ENCODE measurements at places on chromosomes 4 and X.

DNA sequence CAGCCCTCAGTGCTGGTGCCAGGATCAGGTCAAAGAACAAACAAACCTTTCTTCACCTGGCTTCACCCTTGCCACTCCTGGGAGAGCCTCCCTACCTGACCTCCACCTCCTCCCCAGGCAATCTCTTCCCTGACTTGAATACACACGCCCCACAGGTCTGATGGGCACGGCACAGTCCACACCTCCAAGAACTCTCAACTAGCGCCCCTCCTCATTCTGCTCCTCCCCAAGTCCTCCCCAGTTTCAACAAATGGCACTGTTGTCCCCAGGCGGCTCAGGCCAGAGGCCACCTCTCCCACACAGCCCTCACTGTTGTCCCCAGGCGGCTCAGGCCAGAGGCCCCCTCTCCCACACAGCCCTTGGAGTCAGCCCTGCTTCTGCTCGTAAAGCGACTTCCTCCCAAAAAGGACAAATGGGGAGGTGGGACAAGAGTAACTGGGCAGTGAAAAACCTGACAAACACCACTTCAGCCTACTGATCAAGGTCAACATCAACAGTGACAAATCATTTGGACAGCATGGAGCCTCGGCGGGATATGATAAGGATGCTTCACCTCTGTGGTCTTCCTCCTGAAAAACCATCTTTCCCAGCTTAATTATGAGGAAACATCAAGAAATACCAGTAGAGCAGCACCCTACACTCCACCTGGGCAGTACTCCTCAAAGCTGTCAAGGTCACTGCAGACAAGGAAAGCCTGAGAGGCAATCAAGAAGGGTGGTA lies 2.9 kb downstream of the LETM1 start:
- no peak for DNase-seq

- no peak for DNase-seq
These were observed 98.0 kb downstream of the TRAPPC11 start for GRCh38 chr4:183757060-183757459.

- DNase-seq: no peak
These were observed 26.4 kb downstream of the DOK7 start for GRCh38 chr4:3489451-3489962.

DNA sequence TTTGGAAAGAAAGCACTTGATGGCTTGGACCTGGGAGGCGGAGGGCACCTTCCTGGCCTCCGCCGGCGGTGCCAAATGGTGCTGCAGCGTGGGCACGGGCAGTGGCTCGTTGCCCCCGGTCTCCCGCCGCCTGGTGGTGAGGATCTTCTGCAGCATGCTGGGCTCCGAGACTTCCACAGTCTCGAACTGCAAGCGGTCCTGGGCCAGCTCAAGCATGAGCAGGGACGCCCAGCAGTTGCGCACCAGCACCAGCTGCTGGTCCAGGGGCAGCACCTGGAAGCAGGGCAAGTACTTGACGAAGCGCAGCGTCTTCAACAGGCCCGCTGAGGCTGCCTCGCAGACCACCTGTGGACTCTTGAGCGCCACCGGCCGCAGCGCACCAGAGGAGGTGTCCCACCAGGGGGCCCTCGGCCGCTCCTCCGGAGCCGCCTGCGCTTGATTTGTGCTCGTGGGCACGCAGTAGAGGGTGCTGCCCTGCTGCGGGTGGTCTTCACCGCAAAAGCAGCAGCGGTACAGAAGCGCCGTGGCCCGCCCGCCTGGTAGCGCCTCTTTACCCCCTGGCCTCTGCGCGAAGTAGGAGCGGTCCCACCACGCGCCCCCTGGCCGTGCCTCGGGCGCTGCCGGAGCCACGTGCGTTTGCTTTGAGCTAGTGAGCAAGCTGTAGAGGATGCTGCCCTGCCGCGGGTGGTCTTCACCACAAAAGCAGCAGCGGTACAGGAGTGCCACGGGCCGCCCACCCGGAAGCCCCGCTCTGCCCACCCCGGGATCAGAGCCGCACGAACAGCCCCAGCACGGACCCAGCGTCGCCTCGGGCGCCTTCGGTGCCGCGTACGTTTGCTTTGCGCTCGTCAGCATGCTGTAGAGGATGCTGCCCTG lies 689 bp downstream of the NR0B1 start:
- no peak for DNase-seq

GRCh38 chr4:111633663-111634266 lies 511.5 kb upstream of the FAM241A start:
- no peak for DNase-seq

DNA sequence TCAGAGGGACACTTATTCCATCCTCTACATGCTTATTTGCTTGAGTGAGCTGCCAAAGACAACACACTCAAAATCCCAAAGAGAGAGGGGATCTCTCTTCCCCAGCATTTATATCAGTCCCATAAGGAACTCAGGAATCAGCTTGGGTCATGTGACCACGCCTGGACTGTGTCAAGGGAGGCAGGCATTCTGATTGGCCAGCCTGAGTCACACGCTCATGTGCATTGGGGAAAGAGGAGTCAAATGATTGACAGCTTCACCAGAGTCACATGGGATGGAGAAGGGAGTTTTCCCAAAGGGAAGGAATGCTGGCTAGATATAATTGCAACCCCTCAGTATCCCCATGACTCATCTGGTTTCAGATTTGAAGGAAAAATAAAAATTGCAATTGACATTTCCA lies 49.0 kb downstream of the RWDD4 start:
- no peak for DNase-seq

DNA sequence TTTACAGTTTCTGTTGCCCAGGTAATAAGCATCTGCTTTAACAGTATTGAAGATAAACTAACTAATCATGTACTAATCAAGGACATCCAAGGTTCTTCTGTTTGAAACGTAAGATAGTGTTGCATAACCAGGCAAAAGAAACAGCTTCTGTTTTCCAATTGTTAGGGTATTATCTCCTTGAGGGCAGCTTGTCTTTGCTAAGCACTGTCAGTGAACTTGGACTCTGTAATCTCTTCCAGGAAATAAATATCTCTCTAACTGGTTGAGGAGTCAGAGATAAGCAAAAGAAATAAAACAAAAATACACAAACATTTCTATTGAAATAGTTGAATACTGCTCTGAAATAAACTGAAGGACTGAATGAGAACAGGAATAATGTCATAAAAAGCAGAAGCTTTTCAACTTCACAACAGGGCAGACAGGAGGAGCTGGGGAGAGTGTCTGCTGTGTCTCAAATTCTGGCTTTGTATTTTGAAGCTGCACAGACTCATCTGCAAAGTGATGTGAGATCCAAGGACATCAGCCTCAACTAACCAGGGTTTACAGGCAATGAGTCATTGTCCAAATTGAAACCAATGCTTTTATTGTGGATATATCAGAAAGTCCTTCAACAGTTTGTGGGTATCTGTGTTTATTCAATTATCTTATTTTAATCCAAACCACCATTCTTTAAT lies 1253.0 kb upstream of the PCDH7 start:
- no peak for DNase-seq

GRCh38 chrX:77603635-77604336 lies 156.6 kb downstream of the FGF16 start:
- DNase-seq: no peak

GRCh38 chr4:127162741-127163140 lies 470.0 kb upstream of the INTU start:
- no peak for DNase-seq

DNA sequence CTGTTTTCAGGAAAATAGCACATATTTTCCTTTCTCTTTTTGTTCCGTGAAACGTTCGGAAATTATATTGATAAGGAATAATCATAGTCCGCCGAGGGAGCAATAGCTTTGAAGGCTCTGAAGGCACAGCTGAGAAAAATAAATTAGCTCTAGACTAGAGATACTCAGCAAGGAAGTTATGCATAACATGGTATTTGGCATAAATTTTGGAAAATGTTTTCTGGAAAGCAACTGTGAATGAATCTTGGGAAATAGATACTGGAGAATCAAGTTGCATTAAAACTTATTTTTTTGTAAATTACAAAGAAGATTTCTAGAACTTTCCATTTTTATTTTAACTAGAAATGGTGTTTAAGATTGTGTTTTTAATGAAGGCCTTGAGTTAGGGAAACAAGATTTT lies 92.4 kb downstream of the HPRT1 start:
- DNase-seq: no peak

DNA sequence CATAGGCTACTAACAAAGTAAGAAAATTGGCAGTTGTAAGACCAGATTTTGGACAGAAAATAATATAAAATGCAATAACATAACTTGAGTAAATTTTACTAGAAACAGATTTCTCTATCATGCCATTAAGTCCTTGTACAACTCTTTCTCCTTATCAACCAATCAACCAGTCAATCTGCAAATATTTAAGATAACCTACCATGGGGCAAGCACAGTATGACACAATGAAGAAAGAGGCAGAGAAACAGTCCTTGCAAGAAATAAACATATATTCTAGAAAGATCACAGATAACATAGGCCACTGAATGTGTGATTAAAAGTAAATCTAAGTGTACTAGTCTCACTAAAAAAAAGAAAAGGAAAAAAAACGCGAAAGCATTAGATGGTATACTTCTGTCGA lies 194.8 kb downstream of the PPP3CA start:
- no peak for DNase-seq

DNA sequence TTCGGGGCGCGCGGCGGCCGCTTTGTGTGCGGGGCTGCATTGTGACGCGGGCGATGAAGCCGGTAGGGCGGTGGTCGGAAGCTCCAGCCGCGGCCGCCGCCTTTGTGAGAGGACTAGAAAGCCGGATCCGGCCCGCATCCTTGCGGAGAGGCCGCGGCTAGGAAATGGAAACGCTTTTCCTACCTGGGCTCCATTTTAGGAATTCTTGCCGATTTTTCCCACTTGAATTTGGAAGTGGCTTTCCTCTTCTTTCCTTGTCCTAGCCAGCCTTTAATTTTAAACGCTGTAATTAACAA lies 708 bp downstream of the TMSB4X start:
- DNase-seq: no peak

DNA sequence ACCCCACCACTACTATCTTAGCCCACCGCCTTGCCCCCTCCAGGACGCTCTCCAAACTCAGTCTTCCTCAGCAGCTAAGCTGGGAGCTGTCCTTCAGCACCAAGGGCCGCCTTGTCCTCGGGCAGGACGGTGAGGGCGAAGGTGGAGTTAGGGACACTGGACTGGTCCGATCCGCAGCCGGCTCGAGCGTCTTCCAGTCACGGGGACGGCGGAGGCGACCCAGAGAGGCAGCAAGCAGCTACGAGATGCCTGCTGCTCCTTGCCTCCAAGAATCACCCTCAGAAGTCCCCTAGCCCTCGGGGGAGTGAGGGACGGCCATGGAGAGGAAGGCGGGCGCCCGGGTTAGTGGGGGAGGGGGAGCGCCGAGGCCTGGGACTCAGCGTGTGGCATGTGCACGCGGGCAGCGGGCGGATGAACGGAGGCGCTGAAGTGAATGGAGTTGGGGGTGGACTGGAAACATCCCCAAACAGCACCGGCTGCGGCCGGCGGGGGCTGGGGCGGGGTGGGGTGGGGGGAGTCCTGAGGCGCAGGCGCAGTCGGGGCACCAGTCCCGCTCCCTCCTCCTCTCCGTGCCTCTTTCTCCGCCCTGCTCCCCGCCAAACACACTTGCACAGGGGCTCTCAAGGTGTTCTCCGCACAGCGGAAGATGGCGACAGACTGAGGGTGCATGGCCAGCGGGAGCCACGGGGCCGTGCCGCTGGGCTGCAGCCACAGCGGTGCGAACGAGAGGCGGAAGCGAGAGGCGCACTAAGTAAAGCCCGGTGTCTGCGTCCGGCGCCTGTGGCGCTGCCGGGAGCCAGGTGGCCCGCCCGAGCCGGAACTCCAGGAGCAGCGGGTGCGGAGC lies at the start of gene NALF2:
Gene NALF2, plus strand, starts transcription at position 545 of the 844 bp plus-strand sequence. CDS start 957 bp downstream, outside the sequence.
- DNase-seq: no peak

DNA sequence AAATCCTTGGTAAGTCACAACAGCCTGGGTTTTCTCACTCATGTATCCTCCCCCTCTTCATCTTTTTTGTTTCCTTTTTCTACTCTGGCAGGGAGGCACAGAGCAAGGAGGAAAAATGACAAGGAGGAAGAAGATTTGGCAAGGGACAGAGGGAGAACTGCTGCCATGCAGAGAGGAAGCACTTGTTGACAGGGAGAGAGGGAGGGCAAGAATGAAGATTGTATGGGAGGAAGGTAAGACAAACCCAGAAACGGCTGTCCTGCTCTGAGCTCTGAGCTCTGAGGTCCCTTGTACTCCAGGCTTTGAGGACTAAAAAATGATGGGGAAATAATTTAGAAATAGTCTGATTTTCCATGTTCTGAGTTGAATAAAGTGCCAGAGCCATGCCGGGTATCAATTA lies 123.9 kb downstream of the DCHS2 start:
- DNase-seq: no peak

- no peak for DNase-seq
These were observed 137.0 kb downstream of the PPP3CA start for GRCh38 chr4:101210331-101210730.

GRCh38 chr4:141046255-141046654 lies 87.0 kb downstream of the RNF150 start:
- DNase-seq: no peak

- no peak for DNase-seq
These were observed 175.3 kb upstream of the MID1 start for GRCh38 chrX:10795721-10796120.

- no peak for DNase-seq
These were observed 186.2 kb downstream of the STIM2 start for GRCh38 chr4:27046851-27047250.

GRCh38 chr4:75733369-75733768 lies 9.0 kb downstream of the USO1 start:
- no peak for DNase-seq

DNA sequence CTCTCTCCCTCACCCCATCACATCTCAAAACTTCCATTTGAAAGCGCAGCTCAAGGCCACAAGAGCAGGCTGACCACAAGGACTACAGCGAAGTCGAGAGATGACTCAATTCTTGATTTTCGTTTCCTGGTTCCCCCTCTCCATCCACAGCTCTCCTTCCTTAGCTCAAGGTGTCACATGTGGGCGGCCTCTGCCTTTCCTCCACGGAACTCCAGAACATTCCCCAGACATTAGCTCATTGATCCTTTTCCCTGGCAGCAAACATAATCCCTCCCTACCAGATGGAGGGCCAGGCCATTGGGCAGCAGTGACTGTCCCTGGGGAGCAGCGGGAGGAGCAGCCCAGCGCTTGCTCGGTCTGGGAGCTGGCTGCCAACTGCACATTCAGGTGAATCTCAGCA lies 56.3 kb downstream of the CCDC149 start:
- DNase-seq: no peak

GRCh38 chrX:99266255-99266654 lies 1143.8 kb downstream of the PCDH19 start:
- no peak for DNase-seq

Data from activated CD4-positive, alpha-beta T cell treated with anti-CD3 and anti-CD28 coated beads for 24 hours (primary cell).